Stimulated activated CD8-positive, alpha-beta memory T cell treated with anti-CD3 and anti-CD28 coated beads, Interleukin-7, amount 100 ng/mL, for 1 hour (primary cell): ENCODE measurements at places on chromosomes 5 and 9.

DNA sequence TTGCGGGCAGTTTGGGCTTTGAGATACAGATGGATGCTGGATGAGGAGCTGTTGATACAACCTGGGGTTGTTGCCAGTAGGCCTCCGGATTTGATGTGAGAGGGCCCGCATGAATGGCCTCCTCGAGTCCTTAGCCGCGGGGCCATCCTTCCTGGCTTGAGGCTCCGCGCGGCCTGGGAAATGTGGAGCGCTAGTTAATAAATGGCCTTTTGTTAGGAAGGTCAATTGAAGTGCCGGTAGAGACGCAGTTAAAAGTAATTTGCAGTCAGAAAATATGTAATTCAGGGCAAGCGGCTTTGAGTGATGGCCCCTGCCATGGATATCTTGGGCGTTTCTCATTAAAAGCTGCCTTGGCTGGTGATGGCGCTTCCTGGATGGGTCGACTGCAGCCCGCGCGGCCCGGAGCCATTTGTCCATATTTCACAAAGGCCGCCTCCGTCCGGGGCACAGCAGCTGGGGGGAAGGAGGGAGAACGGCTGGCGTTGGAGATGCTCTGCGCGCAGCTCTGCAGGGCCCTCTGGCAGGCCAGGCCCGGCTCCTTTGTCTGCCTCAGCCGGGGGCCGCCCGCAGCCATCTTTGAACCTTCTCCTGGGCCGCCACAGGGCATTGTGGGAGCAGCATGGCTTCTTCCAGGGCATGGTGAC lies 11.2 kb downstream of the MVB12B start:
- DNase-seq = no peak

- no peak for DNase-seq
Observed at GRCh38 chr5:112640546-112640945, 97.1 kb upstream of the APC start.

- no peak for DNase-seq
Observed at GRCh38 chr9:72656021-72656420, 134.6 kb downstream of the TMC1 start.

DNA sequence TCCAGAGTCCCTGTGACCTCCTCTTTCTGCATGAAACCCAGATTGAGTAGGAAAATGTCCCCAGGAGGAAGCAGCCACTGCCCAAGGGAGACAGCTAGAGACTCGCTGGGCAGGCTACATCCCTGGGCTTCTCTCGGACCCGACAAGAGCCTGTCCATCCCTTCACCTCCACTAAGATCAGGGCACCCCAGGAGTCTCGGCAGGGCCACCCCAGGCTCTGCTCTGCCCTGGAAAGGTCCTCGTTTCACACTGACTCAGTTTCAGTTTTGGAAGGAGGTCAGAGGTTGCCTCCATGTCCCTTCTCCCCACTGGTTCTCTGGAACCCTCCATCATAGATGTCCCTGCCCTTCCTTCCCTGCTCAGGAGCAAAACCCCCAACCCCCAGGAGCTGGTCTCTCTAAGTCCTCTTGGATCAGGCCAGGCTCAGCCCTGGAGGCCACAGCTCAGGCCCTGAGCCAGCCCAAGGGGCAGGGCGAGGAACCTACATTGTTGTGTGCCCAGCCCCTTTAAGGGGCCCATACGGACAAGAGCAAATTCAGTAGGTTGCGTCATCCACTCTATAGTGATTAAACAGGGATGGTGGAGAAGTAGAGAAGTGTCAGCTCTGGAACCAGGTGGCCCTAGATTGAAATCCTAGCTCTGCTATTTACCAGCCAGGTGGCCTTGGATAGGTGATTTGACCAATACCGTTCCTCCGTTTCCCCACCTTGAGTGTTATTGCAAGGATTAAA lies 37.4 kb downstream of the C9orf50 start:
- no peak for DNase-seq

GRCh38 chr9:18126831-18127498 lies 347.0 kb upstream of the ADAMTSL1 start:
- DNase-seq = no peak

DNA sequence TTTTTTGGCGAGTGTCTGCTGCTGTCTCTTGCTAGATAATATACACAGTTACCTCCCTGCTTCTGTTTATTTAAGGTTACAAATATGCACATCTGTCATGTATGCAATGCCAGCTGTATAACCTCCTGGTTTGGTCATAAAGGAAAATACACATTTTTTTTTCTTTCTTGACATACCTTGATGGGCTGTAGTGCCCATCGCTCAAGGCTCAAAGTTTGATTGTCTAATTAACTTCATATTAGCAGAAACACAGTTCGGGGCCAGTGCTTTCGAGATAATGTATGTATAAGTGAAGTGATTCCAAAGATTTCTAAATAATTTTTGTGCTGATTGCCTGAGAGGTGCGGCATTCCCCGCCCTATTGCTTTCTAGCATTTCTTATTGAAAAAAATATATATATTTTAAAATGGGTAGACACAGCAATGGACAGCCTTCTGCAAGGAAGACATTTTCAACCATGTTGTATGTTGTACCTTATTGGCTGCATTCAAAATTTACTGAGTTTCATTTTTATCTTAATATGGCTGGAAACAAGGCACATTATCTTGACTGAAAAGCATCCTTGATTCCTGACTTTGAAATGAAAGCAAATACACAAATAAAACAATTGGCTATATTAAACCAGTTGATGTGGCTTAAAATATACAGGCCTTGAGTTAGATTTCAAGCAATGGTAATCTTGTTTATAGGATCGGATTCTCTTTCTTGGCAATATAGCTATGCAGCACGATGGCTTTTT lies 206.2 kb downstream of the MEF2C start:
- DNase-seq = no peak

GRCh38 chr9:15142878-15143534 lies 164.0 kb downstream of the TTC39B start:
- DNase-seq = no peak

GRCh38 chr5:177501874-177502678 lies 4.7 kb upstream of the PDLIM7 start:
- DNase-seq = no peak

- DNase-seq = no peak
Observed at GRCh38 chr5:73654171-73654811, 28.3 kb downstream of the ARHGEF28 start.

- DNase-seq = no peak
Observed at GRCh38 chr9:108269371-108269770, 586.4 kb downstream of the ACTL7B start.

GRCh38 chr5:36688722-36689121 lies 82.3 kb downstream of the SLC1A3 start:
- no peak for DNase-seq

- no peak for DNase-seq
Observed at GRCh38 chr9:107751567-107752210, 262.1 kb upstream of the KLF4 start.

DNA sequence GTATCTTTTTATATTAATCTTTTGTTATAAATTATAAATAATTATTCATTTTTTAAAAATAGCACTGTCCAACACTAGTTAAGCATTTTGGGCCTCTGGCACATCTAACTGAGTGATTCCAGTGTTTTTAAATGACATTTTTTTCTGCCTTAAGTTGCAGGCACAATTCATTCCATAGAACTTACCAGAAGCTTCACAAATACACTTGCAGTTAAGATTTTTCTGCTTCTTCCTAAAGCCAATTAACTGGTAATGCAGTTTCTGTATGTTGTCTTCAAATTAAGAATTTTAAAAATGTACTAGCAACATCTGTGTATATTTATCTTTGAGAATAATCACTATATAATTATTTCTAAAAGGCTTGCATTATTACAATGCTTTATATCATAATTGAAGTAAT lies 11.2 kb upstream of the NFIB start:
- DNase-seq = no peak

- DNase-seq = no peak
Observed at GRCh38 chr5:151060742-151061141, 20.1 kb downstream of the TNIP1 start.

DNA sequence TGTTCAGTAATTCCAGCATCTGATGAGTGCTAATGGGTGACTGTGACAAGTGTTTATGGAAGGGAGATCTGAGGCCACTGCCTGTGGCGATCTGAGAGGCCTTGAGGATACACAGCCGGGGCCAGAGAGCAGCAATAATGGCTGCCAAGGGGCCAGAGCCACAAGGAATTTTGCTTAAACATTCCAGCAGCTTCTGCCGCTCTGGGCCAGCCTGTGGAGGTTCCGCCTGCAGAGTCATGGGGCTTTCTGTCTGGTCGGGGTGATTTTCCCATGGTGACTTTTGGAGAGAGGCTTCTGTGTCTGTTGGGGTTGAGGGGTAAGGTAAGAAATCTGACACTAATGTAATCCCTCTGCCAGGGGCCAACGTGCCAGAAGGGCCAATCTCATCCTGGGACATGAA lies 353.5 kb downstream of the ADAMTS6 start:
- no peak for DNase-seq

DNA sequence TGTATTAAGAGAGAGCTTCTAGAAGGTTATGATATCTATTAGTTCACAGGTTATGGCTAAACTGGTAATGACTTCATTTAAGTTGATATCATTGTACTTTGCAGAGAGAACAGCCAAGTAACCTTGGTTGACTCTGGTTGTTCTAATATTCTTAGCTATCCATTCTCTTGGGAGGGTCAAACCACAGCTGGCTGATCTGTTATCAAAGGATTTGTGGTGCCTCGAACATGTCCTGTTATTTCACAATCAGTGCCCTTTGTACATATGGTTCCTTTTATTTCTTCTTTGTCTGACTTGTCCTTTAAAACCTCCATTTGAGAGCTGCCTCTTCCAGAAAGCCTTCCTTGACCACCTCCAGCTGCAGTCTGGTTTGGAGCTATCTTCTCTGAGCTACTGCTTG lies 61.7 kb downstream of the PDE8B start:
- no peak for DNase-seq

DNA sequence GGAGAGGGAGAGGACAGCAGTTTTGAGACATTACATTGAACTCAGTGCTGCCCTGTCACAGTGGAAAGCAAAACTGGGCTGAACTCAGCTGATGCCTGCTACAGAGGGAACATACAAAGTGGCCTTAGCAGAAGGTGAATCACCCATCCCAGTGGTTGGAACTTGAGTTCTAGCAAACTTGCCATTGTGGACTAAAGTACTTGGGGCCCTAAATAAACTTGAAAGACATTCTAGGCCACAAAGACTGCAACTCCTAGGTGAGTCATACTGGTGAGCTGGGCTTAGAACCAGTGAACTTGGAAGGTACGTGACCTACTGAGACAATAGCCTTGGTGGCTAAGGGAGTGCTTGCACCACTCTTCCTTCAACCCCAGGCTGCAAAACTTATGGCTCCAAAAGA lies 155.7 kb upstream of the RIOK2 start:
- no peak for DNase-seq

GRCh38 chr5:155926031-155926430 lies 400.9 kb upstream of the SGCD start:
- DNase-seq = no peak
